ENCODE measurements at places on chromosomes 12 and 14. TPM values are rescaled to one million over a fixed set of nuclear protein-coding genes. Genes with fewer than 3 reads are reported as not detected.

Gene FAIM2
- 17.9 TPM for total RNA-seq

Gene NELL2
- 2,116 TPM for total RNA-seq

GRCh38 chr14:75861161-75861621 is 120.6 kb downstream of the TGFB3 start:
- DNase-seq: no peak

- DNase-seq: no peak
Observed at GRCh38 chr12:4416276-4416675, 29.3 kb downstream of the FGF6 start.

DNA sequence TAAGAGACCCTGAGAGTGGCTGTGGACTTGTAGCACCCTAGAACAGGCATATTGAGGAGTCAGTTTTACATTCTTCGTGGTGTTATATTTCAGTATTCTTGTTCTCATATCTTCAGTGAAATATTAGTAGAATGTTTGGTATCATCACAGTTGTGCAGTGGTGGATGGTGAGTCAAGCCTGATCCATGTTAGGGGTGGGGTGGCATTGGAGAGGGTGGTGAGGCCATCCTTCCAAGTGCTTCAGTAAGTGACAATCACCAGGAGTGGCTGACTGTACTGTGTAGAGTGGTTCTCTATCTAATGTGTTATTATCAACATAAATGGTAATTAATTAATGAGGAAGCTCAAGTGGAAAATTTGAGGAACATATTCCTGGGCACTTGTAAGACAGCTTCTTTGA is 197.7 kb upstream of the SLC16A7 start:
- no peak for DNase-seq

DNA sequence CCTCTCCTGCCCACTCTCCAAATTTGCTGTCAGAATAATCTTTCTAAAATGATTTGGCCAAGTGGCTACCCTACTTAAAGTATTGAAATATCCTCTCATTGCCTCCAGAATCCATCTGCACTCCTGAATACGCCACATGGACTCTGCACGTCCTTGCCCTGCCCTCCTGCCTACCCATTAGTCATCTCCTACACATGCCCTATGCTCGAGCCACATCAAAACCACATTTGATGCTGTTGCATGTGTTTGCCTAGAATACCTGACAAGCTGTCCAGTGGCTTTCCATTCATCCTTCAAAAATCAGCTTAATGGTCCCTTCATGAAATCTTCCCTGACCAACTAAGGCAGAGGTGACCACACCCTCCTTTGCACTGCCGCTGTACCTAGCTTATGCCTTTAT is 17.0 kb downstream of the VCPKMT start:
- no peak for DNase-seq

- no peak for DNase-seq
Observed at GRCh38 chr12:47236109-47236714, 156.5 kb upstream of the AMIGO2 start.

Gene LRCOL1
- total RNA-seq: not detected

Data from frontal cortex (tissue), 4 donors.